ENCODE measurements at places on chromosomes 16 and 17. TPM values are rescaled to one million over a fixed set of nuclear protein-coding genes. Genes with fewer than 3 reads are reported as not detected.

DNA sequence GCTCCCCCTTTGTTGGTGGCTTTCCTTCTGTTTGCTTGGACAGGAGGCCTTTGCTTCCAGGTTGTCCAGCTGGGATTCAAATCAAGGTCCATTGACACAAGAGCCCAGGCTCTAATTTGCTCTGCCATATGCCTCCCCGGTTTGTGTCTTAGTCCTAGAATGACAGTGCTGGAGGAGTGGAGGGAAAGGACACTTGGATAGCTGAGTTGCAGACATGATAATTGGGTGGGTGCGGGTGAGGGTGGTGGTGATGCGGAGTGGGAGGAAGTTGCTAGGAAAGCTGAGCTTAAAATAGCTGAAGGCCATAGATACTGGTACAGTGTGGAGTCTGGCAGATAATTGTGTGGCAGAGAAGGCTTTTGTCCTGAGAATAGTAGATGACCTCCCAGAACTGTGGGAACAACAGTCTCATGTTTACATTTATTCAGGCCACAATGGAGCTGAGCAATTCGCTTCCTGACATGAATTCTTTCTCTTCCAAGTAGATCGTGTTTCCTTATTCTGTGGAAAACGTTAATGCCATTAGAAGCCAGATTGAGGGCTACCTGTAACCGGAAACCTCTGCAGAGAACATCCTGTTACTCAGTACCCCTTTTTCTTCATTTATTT, 23.8 kb downstream of the SEC14L1 start:
- no peak for DNase-seq

DNA sequence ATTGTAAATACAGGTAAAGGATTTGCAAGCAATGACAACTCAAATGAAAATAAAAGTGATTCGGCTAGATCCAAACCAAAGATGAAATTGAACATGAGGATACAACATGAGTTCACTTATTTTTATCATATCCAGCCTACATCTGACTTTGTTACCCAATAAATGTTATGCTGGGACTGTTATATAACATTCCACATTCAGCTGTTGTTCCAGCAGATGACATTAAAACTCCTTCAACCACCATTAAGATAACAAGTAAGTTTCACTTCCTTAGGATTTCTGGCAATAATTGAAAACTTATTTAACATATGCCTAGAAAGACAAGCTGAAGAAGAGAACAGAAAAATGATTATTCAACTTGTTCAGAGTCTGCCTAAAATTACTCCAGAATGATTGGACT, 729.4 kb downstream of the CDH11 start:
- no peak for DNase-seq

DNA sequence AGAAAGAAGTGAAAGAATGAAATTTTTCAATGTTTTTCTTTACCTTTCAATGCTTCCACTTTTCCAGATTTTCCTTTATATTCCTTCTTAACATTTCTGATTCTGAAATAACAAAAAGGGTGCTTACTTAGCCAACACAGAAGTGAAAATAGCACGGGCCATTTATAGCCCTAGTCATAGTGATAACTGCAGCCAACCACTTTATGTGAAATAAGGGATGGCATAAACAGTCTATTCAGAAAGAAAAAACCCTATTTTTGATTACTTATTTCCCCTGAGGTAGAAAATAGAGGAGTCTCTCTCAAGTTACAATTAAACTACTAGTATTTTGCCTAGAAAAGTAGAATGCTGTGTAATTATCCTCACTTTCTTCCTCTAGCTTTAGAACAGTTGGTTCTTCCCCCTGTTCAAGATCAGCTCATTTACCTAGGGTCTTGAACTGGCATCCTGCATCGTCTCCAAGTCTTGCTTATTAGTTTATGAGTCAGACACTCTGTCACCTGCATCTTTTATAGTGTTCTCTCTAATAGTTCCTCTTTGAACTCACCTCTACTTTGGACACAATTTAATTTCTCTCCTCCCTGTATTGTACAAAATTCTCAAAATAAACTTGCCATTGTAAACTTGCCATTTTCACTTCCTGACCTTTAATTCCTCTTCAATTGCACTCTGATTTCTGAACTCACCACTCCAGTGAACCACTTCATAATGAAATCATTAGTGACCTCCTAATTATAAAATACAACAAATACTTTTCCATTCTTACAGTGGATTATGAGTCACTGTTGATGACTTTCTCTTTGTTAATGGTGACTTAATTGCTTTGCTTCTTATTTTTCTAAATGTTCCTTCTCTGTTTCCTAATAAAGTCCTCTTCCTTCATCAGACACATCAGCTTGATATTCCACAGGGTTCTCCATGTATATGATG, 23.6 kb downstream of the ABCA6 start:
- DNase-seq, result no peak

DNA sequence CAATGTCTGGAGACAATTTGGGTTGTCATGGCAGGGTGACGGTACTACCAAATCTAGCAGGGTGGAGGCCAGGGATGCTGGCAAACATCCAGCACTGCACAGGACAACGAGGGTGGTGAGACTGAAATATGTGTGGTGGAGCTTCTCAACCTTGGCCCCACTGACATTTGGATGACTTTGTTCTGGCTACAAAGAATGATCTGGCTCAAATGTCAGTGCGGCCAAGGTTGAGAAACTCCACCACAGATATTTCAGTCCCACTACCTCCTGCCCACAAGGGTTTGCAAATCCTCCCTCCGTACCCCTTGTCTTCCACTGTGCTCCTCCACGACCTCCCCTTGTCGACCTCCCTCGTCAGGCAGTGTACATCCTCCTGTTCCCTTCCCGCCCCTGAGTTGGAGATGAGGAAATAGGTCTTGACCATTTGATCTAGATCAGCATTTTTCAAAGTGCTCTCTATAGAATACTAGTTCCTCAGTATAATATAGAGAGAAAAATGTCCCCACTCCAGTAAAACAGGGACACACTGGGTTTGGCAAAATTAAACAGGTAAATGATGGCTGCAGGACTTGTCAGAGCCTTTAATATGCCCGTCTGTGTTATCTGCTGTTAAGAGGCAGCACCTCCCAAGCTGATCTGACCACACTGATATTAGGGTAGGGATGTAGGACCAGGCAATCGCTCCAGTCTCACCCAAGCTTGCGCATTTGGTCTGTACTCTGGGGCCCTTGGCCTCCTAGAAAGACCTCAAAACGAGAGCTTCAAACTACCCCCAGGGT, 6.8 kb downstream of the OSGIN1 start:
- no peak for DNase-seq

- DNase-seq, result peak; percentile 86
Measured at GRCh38 chr17:31529841-31530251, 138.4 kb downstream of the RAB11FIP4 start.

DNA sequence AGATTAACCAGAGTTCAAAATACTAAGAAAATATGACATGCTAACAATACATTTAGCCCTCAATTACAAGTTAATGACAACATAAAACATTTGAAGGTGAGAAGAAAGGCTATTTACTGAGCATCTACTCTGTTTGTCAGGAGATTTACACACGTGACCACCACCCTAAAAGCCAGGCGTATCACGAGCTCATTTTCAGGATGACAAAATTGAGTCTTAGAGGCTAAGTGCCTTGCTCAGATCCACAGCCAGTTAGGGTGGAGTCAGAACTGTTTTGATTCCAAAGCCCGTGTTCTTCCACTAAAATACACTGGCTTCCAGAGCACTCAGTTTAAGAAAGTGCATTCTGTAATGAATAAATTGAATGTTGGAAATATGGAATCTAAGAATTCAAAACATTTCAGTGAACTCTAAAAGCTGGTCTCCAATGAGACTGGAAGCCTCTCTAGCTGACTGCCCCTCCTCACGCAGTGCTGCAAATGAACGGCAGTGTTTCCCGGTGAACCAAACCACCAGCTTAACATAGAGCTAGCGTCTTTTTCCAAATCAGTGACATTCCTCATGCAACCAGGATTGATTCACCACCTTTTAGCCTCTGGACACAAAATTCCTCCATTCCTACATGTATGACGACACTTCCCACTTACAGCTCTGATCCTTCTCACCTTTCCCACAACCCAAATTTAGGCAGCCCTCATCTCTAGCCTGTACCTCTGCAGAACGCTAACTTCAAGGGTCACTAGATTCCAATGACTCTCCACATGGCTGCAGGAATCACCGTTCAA, 5.9 kb downstream of the ZDHHC7 start:
- no peak for DNase-seq

DNA sequence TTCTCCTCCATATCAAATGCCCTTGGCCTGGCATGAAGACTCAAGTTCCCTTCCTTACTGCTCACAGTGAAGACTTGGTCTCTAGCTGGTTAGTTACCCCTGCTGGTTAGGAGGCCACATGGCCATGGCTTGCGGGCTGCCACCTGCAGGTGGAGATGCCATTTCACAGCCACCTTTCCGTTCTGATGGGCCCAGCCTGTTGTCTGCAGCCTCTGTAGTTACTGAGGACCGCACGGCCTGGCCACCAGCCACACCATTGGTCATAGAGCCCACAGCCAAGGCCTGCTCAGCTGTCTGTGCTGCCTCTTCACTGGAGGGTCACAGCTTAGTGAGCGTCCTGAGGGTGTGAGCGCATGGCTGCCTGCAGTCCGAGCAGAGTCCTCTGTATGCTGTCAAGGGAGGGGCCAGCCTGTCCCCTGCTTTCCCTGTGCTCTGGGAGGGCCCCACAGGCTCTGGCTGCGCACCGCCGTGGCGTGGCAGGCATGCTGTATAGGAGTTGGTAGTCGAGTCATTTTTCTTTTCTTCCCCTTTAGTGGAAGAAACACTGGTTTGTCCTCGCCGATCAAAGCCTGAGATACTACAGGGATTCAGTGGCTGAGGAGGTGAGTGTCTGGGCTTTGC, 59.2 kb downstream of the PLD6 start:
- DNase-seq, result no peak

DNA sequence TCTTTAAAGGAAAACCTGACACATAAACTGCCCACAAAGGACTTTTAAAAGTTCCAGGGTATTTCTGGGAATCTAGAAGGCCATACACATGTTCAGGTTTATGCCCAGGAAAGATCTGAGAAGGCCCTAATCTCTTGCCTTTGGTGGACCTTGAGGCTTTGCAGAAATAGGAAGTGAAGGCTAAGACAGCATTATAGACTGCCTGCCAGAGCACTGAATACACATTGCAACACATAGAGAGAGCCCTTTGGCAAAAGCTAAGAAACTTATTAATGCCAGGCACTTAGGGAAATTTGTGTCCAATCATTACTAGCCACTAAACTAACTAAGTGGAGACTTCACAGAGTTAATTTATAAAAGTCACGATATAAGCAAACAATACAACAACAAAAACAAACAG, 70.4 kb downstream of the MMD start:
- no peak for DNase-seq

DNA sequence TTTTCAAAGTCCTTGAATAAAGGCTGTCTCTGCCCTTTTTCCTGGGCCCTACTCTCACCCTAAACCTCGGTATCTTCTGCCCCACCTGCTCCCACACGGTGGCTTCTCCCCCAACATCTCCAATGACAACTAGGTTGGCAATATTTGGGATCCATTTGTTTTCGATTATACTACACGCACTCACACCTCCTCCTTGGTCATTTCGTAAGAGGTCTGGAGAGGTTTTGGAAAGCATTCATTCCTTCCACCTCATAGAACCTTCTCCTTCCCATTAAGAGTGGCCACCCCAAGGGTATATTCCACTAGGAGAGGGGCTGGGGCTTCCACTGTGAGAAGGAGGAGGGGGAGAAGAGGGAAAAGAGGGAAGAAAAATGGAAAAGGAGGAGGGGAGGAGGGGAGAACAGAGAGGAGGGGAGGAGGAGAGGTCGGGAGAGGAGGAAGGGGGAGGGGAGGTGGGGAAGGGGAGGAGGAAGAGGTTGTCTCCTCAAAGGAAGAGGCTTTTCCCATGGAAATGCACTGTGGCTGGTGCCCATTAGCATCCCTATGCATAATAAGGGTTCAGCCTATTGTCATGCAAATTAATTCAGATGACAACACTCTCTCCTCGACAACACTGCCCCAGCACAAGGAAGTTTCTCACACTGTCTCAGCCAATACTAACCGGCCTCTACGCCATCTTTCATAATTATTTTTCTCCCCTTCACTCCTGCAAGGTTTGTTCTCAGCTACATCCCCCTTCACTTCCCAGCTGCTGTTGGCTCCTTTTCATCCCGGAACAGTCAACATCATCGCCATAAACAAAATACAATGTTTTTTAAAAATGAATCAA, 30.0 kb downstream of the SOX9 start:
- no peak for DNase-seq

GRCh38 chr16:89167425-89167941, 4.1 kb upstream of the CDH15 start:
- DNase-seq, result no peak

- DNase-seq, result no peak
Measured at GRCh38 chr16:9251026-9251425, 159.6 kb downstream of the HAPSTR1 start.

GRCh38 chr17:31392002-31392855, 754 bp downstream of the RAB11FIP4 start:
- no peak for DNase-seq

GRCh38 chr16:84600343-84601229, 17.3 kb downstream of the COTL1 start:
- no peak for DNase-seq

DNA sequence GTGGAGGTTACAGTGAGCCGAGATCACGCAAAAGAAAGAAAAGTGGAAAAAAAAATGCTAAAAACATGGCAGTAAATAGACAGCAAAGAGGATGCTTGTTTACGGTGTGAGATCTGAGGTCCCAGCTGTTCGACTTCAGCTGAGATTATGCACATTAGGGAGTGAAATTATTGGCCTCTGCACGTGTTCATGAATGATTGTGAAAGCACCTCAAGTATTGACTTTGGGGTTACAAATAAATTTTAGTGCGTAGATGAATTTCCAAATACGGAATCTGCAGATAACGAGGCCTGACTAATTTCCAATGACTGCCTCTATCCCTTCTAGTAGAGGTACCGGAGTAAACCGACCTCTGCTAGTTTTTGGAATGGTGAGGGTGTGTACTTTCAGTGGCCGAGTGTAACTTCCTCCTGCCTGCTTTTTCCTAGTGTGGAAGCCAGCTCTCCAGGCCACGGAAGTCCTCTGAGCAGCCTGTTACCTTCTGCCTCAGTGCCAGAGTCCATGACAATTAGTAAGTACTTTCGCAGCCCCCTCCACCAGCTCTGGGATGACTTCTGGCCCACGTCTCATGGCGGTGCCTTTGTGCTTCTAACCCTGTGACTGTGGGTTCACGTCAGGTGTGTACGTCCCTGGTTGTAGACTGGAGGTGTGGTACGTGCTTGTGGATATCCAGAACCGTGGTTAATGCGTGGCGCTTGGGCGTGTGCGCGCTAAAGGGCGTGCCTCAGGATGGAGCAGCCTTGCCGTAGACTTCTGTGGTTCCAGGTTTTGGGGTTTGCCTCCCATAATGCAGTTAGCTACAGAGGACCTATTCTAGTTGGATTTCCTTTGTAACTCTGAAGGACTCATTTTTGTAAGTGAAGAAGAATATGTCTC, 102.1 kb downstream of the SNX29 start:
- no peak for DNase-seq

SGCA gene
- total RNA-seq, result 1.3 TPM

TELO2 gene
- 30.9 TPM for total RNA-seq

KRT31 gene
- not detected for total RNA-seq

TRIM25 gene
- total RNA-seq, result 19.6 TPM

SMIM22 gene
- not detected for total RNA-seq

Measured in chondrocyte (in vitro differentiated cells).